ENCODE measurements at places on chromosomes 1 and 21.

DNA sequence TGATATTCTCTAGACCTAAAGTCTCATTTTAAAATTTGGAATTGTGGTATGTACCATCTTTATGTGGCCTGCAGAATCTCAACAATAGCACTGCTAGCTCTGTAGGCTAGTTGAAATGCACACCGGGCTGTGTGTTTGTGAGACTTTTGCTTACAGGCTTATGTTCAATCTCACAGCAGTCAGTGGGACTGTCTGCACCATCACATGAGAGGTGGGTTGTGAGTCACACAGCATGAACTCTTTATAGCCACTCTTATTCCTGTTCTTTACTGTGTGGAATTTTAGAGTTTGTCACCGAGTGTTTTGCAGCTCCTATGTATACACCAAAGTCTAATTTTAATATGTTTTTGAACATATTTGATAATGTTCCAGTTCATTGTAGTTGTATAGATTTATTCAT is 74.6 kb downstream of the RASAL2 start:
- DNase-seq, result peak; percentile 61

DNA sequence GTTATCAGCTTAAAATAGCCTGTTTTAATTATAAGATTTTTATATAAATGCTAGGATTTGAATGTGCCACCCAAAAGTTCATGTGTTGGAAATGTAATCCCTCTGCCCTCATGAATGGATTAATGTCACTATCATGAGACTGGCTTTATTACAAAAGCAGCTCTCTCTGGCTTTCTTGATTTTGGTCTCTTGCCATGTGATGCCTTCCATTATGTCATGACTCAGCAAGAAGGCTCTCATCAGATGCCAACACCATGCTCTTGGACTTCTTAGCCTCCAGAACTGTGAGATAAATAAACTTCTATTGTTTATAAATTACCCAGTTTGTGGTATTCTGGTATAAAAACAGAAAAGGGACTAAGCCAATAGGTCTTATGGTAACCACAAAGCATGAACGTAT is 6.9 kb upstream of the PRSS38 start:
- DNase-seq, result no peak

DNA sequence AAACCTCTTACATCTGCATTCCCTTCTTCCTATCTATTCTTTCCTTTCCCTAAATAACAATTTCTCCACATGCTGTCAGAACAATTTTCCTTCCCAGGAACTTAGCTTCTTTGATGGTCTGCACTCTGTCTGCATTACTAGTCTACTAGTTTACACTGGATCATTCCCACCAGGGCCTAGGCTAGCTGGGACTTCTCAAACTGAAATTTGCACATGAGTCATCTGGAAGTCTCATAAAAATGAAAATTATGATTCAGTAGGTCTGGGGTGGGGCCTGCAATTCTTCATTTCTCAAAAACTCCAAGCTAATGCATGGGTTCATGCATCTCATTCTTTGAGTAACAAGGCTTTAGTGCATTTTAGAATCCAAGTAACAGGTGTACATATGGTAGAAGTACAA is 74.2 kb downstream of the GABPA start:
- no peak for DNase-seq

- no peak for DNase-seq
Observed at GRCh38 chr1:231934797-231935196, 308.2 kb downstream of the DISC1 start.

GRCh38 chr1:160779626-160780397 is 16.2 kb upstream of the LY9 start:
- DNase-seq, result peak; percentile 40

GRCh38 chr1:32349211-32349708 is 13.0 kb downstream of the FAM229A start:
- DNase-seq, result peak; percentile 85

DNA sequence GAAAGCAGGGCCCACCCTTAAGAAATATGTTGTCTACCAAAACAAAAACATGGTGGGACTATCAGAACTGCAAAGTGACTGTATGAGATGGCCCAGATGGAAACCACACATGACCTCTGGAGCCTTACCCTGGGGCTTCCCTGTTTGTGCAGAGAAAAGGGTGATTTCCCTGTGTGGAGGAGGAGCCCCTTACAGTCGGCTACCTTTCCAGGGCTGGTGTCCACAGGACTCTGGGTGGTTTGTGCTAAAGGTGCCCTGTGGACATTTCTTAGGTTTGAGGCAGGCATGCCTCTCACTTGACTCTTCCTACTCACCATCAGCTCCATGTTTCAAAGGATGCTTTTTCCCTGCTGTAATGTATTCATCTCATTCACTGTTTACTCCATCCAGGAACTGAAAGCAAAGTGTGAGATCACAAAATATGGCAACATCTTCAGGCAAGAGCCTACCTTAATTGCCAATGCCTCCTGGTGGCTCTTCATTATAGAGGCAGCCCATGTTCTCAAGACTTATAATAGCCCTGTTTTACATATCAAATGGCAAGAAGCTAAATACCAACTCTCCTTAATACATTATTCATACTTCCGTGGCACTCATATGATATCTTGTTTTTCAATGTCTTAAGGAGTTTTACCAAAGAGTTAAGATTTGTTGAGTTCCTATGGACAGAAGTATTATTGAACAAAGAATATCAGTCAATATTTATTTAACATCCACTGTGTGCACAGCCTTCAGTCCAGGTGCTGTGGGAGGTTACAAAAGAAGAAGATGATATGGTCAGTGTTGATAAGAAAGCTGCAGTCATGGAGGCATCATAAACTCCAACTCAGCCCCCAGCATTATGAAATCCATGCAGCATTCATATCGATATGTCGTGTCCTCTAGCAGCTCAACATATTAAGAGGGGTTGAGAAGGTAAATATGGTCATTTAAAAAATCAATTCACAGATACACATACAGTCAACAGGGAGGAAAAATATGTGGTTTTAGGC is 15.5 kb upstream of the TFF3 start:
- DNase-seq, result no peak

DNA sequence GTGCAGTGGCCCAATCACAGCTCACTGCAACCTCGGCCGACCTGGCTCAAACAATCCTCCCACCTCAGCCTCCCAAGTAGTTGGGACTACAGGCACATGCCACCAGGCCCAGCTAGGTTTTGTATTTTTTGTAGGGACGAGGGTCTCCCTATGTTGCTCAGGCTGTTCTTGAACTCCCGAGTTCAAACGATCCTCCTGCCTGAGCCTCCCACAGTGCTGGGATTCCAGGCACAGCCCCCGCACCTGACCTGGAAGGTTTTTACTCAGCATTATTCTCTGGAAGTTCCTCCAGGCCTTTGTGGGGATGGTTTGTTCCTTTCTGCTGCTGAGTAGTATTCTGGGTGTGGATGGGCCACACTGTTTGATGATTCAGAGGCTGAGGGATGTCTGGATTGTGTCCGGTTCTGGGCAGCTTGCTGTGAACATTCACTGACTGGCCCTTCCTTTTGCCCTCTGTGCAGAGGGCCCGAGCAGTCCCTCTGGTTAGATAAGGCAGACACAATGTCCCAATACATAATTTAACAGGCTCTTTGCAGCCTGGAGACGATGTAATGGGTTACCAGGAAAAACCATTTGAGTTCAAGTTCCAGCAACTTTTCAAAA is 6.0 kb upstream of the TRAPPC10 start:
- DNase-seq, result no peak

DNA sequence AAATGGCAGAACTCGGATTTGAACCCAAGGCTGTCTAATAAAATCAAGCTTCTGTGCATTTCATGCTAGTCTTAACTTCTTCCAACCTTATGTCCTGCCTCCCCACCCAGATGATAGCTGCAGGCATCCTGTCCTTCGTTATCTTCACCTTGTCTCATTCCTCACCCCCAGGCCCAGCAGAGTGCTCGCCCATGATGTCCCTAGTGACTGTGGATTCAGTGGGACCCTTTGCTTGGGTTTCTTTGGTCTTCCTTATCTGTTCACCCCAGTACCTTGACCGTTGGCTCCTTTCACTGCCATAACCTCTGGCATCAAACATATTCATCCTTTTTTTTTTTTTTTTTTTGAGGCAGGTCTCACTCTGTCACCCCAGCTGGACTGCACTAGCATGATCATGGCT is 5.6 kb upstream of the BSDC1 start:
- DNase-seq, result no peak

DNA sequence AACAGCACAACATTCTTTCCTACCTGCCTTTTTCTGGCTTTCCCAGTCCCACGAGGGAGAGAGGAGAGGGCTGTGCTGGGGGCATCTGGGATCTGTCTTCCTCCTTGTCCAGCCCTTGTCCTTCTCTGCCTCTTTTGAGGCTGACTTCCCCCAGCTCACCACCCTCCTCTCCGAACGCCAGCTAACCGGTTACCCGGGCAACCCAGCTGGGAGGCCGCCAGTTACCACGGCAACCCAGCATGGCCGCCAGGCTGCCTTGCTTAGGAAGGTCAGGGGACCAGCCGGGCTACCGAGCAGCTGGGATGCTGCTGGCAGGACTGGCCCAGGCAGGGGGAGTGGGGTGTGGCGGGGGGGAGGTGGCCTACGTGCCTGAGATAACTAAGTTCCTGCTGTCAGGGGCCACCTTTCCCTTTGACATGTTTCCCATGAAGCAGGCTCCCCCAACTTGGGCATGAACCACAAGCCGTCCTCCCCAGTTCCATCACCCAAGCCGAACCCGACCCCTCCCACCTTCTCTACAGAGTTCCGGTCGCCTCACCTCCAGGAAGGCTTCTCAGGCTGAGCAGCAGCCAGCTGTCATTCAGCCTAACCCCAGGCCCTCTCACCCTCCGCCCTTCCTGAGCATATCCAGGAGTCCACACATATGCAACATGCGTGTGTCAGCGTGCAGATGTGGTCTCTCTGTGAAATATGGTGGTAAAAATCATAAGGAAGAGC is 8.7 kb downstream of the PLEKHA6 start:
- DNase-seq, result peak; percentile 27

GRCh38 chr1:18646786-18647410 is 16.3 kb downstream of the PAX7 start:
- no peak for DNase-seq

- DNase-seq, result no peak
Observed at GRCh38 chr1:233700338-233700737, 86.4 kb downstream of the KCNK1 start.

DNA sequence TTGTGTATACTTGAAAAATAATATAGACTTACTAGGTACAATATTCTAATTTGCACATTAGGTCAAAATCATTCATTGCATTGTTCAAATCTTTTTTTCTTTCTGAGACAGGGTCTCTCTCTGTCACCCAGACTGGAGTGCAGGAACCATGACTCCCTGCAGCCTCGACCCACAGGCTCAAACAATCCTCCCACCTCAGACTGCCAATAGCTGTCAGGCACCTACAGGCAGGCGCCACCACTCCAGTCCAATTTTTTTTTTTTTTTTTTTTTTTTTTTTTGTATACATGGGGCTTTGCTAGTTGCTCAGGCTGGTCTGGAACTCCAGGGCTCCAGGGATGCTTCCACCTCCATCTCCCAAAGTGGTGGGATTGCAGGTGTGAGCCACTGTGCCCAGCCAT is 656.9 kb downstream of the KCNT2 start:
- no peak for DNase-seq

GRCh38 chr1:89608984-89609725 is 23.8 kb upstream of the LRRC8C start:
- DNase-seq, result no peak

DNA sequence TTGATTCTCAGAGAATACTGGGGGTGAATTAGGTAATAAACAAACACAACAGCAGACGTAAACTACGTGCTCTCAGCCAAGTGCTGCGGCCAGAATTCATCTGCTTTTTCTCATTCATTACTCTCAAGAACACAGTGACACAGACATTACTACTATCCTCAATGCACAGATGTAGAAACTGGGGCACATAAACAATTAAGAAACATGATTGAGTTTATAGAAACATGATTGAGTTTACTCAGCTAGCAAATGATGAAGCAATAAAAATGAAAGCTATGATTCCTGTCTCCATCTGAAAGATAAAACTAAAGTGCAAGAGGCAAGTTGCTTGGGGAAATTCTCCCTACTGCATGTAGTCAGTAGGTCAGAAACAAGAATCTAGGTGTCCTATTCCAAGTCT is 140.5 kb downstream of the IFI44 start:
- no peak for DNase-seq

- DNase-seq, result no peak
Observed at GRCh38 chr1:227042292-227042691, 102.2 kb downstream of the COQ8A start.

GRCh38 chr1:18858070-18858688 is 1.3 kb downstream of the TAS1R2 start:
- no peak for DNase-seq

GRCh38 chr1:26164861-26165842 is 3.6 kb downstream of the C1orf232 start:
- DNase-seq, result no peak

DNA sequence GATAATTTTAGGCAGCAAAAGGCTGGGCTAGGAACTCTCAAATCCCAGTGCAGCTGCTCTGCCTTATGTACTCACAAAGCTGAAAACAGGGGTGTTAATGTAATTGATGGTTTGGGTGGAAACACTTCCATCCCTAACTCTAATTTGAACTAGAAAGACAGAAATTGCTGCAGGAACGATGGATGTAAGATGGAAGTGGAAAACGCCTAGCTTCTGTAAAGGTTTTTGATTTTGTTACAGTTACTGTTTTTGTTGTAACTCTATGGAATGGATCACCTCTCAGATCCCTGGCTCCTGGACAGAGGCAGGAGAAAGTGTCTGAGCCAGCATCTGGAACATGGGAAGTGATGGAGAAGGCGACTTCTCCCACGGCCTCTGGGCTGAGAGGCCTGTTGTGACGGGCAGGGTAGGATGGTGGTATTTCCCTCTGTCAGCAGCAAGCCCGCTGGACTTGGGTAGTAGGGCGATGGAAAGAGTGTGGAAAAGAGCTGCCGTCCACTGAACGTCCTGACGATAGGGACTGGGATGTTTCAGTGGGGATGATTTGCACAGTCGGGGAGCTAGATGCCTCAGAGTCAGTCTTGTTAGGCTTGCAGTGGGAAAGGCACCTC is 1.6 kb downstream of the TRAF5 start:
- no peak for DNase-seq

DNA sequence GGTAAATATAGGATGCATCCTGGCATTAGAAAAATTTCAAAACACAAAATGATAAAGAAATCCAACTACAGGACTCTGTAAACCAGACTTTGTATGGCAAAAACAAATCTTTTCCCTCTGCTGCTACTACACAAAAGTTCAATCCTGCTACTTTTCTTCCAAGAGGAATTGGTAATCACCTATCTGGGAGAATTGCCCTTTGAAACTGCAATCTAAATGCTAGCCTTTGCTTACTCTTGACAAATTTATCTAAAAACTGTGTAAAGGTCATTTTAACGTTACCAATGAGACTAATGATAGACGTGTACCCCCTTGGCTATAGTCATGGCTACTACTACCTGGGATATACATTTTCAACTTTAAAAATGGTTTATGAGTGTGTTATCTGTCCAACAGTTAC is 837.9 kb upstream of the CXADR start:
- no peak for DNase-seq

DNA sequence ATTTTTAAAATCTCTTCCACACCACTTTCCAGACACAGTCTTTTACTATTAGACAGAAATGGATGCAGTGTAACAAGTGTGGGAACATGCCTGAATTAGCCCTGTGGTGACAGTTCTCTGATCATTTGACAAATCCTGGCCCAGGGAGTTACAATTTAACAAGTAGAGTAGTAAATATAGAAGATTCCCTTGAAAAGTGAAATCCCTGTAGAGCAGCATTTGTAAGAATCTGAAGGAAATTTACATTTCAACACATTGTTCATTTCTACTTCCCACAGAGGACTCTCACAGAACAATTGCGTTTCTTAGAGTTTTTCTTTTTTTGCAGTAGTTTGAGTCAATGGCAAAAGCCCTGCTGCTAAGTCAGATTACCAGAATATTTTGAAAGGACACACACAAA is 458.3 kb upstream of the BRINP3 start:
- no peak for DNase-seq
